CD4-positive, alpha-beta T cell treated with Interleukin-12 subunit alpha and Interleukin-12 subunit beta, for 1 hour (primary cell): ENCODE measurements at places on chromosomes 7 and 10.

DNA sequence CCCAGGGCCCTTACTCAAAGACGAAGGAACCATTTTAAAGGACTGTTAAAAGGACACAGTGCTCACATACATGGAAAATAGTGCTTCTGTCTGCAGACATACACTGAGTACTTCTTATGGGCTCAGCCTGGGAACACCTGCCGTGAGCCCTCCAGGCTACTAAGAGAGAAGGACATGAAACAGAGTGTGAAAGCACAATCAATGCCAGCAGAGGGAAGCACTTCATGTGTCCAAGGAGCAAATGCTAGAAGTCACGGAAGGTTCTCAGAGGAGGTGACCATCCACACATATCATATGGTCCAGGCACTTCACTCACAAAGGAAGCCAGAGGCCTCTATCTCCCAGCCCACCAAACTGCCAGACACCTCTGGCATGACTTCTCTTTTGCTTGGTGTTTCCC lies 15.5 kb downstream of the ELMO1 start:
- DNase-seq = no peak

- DNase-seq = no peak
Observed at GRCh38 chr7:154672659-154673415, 330.1 kb downstream of the PAXIP1 start.

- DNase-seq = no peak
Observed at GRCh38 chr7:35390146-35390545, 136.2 kb upstream of the TBX20 start.

GRCh38 chr10:96287392-96288105 lies 16.2 kb upstream of the BLNK start:
- no peak for DNase-seq

GRCh38 chr7:34211018-34211417 lies 305.7 kb downstream of the BMPER start:
- DNase-seq = no peak

GRCh38 chr10:52486840-52487611 lies 172.9 kb downstream of the DKK1 start:
- DNase-seq = no peak

GRCh38 chr10:11336722-11337162 lies 274.7 kb downstream of the USP6NL start:
- no peak for DNase-seq

GRCh38 chr7:28070297-28071055 lies 110.1 kb downstream of the JAZF1 start:
- DNase-seq = no peak

DNA sequence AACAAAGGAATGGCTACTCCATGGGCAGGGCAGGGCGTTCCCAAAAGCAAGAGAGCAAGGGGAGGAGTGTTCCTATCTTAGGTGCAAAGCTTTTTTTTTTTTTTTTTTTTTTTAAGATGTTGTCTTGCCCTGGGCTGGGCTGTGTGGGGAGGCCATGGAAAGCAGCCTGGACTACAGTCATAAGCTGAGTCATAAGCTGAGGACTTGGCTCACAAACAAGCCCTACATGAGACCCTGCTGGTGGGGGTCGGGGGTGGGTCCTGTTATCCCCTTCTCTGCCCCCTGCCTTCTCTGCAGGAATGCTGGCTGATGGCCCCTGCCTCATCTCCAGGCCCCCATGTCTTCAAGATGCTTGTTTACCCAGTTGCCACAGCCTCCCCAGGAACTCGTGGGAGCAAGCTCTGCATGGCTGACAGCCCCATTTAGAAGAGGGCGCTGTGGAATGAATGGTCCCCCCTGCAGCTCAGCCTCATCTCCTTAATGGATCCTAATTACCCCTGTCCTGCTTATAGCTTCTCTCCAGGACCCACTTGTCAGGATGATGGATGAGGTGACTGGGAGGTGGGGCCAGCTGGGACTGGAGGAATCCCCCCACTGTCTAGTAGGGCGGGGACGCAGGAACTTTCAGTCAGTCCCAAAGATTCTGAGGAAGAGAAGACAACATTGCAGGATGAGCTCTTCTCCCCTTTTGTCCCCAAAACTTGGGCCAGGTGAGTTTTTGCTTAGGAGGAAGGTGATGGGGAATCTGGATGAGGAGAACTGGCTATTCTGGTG lies 340.8 kb upstream of the PODXL start:
- no peak for DNase-seq

DNA sequence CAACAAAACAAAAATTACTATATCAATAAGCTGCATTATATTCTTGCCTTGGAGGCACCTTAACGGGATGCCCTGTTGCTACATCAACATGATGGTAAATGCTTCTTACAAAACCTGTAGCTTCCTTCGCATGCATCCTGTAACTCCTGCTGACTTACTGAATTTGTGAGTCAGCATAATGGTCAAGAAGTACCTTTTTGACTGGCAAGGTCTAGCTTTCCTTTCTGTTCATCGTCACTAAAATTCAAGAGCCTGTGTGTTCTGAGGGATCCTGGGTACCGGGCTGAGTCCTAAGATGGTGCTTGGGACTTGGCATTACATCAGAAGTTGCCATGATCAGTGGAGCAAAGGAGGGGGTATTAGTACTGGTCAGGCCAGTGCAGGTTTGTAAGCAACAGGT lies 4.9 kb downstream of the PFKFB3 start:
- no peak for DNase-seq

DNA sequence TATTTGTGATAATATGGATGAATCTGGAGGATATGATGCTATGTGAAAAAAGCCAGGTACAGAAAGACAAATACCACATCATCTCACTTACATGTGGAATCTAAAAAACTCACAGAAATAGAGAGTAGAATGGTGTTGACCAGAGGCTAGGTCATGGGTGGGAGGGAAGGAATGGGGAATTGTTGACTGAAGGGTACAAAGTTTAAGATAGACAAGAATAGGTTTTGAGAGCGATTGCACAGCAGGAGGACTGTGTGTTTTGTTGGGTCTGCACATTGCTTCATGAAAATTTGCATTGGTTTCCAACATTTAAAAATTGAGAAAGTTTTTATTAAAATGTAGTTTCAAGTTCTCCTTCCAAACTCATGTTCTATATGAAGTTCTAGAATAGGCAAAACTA lies 8.4 kb downstream of the SLC26A5 start:
- no peak for DNase-seq

- no peak for DNase-seq
Observed at GRCh38 chr7:134457210-134457609, 1.7 kb downstream of the AKR1B1 start.

GRCh38 chr10:125112697-125113494 lies 47.5 kb downstream of the CTBP2 start:
- no peak for DNase-seq

DNA sequence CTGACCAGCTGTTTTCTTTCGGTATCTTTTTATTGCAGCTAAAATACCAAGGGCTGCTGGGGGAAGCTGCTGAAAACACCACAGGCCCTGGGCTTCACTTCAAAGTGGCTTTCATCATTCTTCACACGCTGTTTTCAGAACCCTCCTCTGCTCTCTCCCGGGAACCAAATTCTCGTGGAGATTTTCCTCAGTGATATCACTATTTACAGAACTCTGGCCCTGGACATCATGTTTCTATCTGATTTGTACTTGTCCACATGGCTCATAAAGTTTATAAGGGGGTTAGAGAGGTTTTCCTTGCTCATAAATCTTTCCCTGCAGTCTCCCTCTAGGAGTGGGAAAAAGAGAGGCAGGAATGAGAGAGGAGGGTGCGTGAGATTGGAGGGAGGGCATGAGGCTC lies 177.4 kb upstream of the NPVF start:
- DNase-seq = no peak

DNA sequence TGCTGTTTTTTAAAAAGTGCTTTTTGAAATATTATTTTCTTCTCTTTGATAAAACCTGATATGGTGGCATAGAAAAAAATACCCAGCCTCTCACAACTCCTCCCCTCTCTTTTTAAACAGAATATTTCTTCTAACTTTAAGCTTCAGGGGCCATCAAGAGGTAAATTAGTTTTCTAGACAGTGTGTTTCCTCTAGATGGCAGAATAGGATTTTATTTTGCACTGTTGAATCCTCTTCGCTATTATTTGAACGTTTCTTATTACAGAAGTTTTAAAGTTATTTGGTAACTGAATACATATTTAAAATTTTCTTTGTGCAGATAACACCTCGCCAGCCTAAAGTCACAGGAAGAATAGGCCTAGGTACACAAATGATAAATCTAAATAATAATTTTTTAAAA lies 30.3 kb downstream of the ARL5B start:
- no peak for DNase-seq

GRCh38 chr10:125096371-125096770 lies 64.0 kb downstream of the CTBP2 start:
- DNase-seq = no peak

DNA sequence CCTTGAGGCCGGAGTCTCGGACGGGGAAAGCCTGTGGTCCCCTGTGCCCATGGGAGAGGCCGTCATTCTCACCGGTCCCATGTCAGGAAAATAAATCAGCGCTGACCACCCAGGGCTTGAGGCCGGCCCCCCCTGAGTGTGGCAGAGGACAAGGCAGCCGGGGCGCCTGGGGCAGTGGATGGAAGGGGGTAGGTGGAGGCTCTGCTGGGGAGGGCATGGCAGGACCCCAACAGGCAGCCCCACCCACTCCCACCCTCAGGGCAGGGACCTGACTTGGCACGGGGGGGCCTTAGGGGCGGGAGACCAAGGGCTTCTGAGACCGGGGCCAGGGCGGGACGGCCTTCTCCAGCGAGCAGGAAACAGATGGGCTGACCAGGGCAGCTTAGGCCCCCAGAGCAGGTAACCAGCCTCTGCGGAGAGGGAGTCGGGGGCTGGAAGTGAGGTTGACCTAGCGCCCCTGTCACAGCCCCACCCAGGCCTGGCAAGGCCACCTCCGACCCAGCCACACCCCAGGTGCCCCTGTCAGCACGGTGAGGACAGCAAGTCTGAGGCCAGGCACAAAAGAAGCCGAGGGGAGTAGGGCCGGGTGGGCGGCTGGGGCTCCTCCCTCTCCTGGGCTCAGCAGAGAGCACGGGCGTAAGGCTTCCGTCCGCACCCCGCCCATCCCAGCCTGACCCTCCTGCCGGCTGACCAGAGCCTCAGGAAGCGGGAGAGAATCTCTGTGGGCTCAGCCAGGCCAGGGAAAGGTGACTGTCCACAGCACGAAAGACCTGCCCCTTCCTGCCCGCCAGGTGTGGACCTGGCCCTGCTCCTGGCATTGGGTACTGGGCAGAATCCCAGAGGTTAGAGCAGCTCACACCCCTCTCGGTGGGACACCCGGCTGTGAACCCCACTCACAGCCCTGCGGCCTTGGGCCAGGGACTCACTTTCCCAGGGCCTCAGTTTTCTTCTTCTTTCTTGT lies 87.4 kb downstream of the FOXL3 start:
- no peak for DNase-seq

DNA sequence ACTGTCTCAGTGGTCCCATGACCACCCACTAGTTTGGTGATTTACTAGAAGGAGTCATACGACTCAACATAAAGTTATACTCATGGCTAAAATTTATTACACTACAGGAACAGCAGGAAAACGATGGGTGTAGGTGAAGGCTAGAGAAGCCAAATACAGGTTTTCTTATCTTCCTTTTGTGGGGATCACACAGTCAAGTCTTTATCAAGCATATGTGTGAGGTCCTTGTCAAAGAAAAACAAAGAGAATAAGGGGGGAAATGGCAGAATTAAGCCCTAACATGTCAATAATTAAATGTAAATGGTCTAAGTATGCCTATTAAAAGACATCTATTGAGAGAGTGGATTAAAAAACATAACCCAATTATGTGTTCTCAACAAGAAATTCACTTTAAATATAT lies 47.8 kb upstream of the UBN2 start:
- DNase-seq = no peak

- no peak for DNase-seq
Observed at GRCh38 chr10:93181271-93182048, 107.8 kb downstream of the CYP26A1 start.

- peak; percentile 85 for DNase-seq
Observed at GRCh38 chr7:130951303-130951975, 217.4 kb upstream of the KLF14 start.

GRCh38 chr10:61784354-61785133 lies 117.0 kb upstream of the ARID5B start:
- no peak for DNase-seq
